ENCODE measurements at places on chromosomes 4 and X.

- DNase-seq: no peak
Observed at GRCh38 chr4:87118826-87119225, 101.6 kb downstream of the KLHL8 start.

DNA sequence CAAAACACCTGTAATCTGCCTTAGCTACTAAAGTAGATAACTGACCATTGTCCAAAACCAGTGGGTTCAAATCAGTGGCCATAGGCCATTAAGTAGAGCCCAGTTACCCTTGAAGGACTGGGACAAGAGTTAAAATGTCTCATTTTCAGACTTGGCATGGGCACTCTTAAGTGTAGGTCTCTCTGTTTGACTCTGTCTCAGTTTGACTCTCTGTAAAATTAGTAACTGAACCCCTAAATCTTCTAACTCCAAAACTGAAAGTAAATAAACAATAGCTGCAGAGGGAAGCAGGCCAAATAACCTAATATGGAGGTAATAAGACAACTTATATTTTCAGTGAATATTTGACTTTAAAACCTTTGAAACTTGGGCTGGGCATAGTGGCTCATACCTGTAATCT, 89.1 kb downstream of the SLC16A2 start:
- DNase-seq: no peak

- no peak for DNase-seq
Observed at GRCh38 chr4:113183032-113183605, 133.7 kb downstream of the ANK2 start.

- DNase-seq: no peak
Observed at GRCh38 chr4:184464759-184465454, 9.4 kb downstream of the IRF2 start.

GRCh38 chr4:149702414-149703293, 113.0 kb downstream of the IQCM start:
- DNase-seq: no peak

GRCh38 chr4:69749771-69750170, 10.6 kb downstream of the SULT1B1 start:
- DNase-seq: no peak

DNA sequence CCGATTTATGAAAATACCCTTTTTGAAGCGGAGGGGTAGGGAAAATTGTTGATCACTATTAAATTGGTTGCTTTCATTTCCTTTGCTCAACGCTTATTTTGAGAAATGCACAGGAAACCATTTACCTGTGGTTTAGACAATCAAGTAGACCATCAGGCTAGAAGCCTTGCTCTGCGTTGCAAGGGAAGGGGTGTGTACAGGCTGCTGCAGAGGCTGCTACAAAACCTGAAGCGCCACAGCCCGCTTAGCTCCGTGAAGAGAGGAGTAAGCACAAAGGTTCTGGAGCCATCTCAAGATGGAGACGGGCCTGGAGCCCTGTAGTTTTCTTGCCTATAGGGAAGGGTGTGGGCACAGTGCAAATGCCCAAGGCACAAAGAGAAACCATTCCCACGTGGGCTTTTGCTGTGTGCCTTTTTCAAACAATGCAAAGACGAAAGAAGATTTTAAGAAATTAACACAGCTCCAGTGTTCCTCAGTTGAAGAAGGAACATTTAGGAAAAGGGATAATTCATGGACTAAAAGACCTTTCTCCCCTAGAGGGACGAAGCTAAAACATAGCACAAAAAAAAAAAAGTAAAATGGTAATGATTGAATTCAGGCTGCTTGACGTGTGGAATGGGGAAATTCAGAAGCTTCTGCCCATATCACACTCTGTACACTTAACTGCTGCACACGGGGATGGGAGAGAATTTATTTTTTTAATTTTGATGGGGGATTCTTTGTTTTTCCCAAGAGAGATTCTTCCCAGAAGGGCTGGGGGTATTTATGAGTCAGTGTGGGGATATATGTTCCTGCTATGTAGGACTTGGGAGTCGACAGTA, 3.5 kb downstream of the TMSB4X start:
- DNase-seq: no peak

- DNase-seq: no peak
Observed at GRCh38 chr4:99029018-99029735, 33.7 kb downstream of the METAP1 start.

DNA sequence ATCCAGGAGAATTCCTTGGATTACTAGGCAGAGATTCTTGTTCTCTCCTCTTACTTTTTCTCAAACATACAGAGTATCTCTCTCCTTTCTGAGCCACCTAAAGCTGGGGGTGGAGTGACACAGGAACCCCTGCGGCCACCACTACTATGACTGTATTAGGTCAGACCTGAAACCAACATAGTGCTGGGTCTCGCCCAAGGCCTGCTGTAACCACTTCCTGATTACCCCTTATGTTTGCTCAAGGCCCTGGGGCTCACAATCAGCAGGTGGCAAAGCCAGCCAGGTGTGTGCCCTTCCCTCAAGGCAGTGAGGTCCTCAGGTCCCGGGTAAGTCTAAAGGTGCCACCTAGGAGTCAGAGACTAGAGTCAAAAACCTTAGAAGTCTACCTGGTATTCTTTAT, 166.4 kb downstream of the PARM1 start:
- no peak for DNase-seq

DNA sequence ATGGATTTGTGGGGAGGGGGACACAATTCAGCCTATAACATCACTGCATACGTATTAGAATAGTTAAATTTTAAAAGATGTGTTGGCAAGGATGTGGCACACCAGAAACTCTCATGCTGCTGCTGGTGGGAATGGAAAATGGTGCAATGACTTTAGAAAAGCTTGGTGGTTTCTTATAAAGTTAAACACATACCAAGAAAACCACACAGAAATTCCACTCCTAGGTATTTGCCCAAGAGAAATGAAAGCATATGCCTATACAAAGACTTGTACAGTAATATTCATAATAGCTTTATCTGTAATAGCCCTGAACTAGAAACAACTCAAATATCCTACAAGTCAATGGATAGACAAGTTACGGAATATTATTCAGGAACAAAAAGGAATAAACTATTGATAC, 71.3 kb upstream of the PDHA1 start:
- DNase-seq: no peak

DNA sequence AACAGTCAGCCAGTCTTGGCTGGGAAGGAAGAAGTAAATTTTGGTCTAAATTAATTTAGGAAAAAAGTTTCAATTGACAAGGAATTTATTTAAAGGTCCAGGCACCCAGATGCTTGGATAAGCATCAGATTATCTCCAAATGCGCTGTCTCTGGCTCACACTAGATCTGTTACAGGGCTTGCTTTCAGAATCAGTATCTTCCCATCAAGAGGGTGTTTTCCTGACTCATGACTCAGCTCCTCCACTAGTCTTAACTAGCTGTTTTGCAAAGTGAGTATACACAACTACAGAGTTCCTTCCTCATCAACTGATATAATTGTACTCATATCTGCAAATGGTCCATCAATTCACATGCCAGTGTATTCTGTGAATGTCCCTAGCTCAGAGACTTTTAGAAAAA, 482.1 kb upstream of the CPEB2 start:
- DNase-seq: no peak
